ENCODE measurements at places on chromosomes 3 and 15. TPM values are rescaled to one million over a fixed set of nuclear protein-coding genes. Genes with fewer than 3 reads are reported as not detected.

GRCh38 chr3:54621184-54621583, 306.7 kb downstream of the LRTM1 start:
- DNase-seq = no peak

GRCh38 chr15:99224372-99225214, 24.8 kb downstream of the TTC23 start:
- DNase-seq = no peak

GRCh38 chr3:165502707-165503106, 306.5 kb upstream of the SLITRK3 start:
- no peak for DNase-seq

DNA sequence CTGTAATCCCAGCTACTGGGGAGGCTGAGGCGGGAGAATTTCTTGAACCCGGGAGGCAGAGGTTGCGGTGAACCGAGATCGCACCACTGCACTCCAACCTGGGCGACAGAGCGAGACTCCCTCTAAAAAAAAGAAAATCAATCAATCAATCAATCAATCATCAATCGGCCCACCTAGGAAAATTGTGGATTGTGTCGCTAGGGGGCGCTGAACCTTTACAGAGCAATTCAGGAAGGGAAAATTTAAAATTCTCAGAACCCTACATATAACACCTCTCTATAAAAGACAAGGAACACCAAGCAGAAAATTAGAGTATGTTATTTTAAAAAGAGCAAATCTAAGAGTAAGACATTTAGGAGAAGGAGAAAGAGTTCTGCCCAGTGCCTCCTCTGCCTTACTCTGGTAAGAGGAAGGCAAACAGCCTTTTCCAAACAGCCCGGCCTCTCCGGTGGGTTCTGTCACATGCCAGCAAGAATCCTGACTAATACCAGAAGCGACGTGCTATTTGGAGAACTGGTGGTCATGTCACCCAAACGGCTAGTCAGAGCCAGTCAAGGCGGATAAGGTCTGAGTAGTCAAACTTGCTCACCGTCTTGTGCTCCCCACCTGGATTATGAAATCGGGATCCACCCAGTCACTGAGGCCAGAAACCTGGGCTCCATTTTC, 22.3 kb upstream of the SMCO1 start:
- peak; percentile 8 for DNase-seq

DNA sequence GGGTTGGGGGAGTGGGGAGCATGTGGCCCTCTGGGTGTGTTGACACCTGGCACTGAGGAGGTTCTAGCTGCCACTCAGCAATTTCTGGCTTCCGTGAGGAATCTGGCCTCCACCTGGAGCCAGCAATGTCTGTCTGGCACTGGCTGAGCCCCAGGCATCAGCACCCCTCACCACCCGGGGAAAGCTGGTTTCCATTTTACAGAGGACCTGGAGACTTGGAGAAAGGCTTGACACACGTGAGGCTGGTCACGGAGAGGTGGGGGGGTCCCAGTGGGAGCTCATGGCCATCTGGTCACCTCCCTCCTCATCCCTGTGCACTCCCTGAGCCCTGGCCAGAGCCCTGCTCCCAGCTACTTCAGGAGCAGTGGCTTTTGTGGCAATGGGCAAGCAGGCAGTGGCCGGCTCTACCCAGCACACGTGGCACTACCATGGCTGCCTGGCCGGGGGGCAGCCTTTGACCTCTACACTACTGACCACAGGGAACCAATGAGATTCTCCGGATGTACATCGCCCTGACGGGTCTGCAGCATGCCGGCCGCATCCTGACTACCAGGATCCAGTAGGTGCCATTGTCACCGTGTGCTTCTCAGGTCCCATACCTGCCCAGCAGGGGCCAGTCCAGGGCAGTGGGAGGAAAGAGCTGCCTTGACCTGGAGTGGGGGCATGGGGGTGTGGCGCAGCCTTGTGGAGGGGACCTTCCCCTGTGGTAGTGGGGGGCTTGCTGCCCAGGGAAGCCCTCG, 28.5 kb downstream of the ACAD9 start:
- DNase-seq = no peak

DNA sequence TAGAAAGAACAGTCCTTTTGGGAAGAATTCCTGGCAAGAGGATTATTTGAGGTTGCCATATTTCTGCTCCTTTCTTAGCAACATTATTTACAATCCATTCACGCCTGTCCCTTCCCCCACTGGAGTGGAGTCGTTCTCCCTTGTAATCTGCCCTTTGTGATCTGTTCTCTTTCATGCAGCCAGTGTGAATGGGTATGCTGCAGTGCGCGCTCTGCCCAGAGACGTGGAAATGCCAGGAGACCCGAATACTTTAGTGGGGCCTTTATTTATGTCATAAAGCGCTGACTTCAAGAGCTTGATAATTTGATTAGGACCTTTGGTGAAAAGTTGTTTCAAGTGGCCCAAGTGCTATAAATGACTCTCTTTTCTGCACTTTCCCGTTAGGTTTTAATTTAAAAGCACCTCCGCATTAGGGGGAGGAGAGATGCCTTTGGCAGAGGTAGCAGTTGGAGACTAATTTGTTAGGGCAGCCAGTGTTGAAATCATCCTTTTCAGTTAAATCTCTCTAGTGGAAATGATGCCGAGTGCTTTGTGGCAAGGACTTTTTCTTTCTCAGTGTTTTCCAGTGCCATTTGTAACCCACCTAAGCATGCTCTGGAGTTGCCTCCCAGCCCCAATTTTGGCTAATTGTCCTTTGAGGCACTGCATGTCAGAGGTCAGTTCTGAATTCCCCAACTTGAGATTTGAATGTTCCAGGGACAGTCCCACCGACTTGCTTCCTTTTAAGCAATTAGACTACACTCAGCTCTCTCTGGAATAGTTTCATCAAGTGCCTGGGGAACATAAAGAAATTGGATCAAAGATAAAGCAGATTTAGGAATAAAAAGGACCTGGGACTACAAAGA, 52.4 kb downstream of the PSMD6 start:
- DNase-seq = no peak

DNA sequence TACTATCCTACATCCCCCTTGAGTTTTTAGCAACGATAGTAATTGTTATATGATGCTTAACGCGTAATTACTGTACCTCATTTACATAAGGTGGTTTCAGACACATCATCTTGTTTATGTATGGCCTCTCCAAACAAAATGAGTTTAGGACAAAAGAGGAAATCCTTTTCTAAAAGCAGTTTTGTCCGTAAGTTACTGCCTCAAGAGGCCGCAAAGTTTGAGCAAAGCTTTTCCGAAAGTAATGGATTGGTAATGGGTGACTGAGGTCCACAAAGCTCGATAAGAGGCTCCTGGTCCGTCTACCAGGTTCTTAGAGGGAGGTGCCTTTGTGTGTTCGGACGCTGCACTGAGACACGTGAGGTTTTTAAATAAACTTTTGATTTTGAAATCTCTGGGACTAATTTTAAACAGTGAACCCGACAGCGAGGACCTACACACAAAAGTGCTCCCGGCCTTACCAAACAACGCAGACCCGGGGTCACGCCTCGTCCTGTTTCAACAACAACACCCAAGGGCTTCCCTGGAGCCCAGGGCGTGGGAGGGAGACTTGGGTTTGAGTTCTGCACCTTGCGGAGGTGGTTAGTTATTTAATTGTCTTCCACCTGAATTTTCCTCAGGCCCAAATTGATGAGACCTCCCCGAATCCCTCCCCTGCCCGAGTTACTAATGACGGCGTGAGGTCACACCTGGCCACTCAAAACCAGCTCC, 456 bp upstream of the C15orf61 start:
- DNase-seq = no peak

CYP11A1 gene
- polyA plus RNA-seq = 0.54 TPM

CAPN7 gene
- 12.7 TPM for polyA plus RNA-seq

KLHL40 gene
- polyA plus RNA-seq = 0.38 TPM

SLC26A6 gene
- polyA plus RNA-seq = 22.0 TPM

TRIM42 gene
- not detected for polyA plus RNA-seq

Data from small intestine (tissue), 16 donors.